ENCODE measurements at places on chromosomes 7 and 10. TPM values are rescaled to one million over a fixed set of nuclear protein-coding genes. Genes with fewer than 3 reads are reported as not detected.

The TEX36 gene
- total RNA-seq, result not detected

The PRTFDC1 gene
- 46.6 TPM for total RNA-seq

The TNRC18 gene
- total RNA-seq, result 42.8 TPM

DNA sequence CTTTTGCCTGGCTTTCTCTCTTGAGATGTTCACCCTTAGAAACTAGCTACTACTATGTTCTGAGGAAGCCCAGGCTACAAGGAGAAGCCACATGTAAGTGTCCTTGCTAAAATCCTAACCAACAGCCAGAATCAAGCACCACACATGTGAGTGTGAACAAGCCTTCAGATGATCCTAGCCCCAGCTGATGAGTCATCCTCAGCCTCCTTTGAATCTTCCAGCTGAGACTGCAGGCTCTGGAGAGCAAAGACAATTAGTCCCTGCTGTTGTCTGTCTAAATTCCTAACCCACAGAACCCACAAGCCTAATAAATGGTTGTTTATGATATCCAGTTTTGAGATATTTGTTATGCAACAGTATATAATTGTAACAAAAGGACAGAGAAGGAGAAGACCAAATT lies 92.8 kb upstream of the TAC1 start:
- no peak for DNase-seq

DNA sequence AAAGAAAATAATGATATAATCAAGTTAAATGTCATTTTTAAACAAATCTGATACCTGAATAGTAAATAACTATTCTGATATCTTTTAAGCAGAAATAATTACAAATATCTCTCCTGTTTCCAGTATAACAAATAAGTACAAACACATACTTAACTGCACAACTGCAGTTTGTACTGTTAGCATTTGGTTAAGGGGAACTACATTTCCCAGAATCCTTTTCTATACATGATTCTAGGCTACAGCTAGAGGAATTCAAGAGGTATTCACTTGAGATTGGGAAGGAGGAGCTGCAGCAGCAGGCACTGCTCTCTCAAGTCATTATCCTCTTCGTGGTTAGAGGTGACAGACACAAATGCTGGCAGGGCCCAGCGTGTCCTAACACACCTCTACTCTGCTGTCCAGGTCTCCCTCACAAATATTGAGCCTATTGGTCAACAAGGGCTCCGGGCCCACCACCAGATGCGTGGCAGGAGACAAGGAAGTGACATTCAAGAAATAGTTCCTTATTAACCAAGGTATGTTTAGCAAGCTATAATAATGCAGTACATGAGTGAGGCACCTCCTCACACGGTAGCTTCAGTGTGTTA lies 255.1 kb upstream of the MKLN1 start:
- DNase-seq, result no peak

All from G401 (cell line).